ENCODE measurements at places on chromosomes 16 and 17.

GRCh38 chr16:67260426-67261063, 11.8 kb downstream of the SLC9A5 start:
- DNase-seq: no peak

DNA sequence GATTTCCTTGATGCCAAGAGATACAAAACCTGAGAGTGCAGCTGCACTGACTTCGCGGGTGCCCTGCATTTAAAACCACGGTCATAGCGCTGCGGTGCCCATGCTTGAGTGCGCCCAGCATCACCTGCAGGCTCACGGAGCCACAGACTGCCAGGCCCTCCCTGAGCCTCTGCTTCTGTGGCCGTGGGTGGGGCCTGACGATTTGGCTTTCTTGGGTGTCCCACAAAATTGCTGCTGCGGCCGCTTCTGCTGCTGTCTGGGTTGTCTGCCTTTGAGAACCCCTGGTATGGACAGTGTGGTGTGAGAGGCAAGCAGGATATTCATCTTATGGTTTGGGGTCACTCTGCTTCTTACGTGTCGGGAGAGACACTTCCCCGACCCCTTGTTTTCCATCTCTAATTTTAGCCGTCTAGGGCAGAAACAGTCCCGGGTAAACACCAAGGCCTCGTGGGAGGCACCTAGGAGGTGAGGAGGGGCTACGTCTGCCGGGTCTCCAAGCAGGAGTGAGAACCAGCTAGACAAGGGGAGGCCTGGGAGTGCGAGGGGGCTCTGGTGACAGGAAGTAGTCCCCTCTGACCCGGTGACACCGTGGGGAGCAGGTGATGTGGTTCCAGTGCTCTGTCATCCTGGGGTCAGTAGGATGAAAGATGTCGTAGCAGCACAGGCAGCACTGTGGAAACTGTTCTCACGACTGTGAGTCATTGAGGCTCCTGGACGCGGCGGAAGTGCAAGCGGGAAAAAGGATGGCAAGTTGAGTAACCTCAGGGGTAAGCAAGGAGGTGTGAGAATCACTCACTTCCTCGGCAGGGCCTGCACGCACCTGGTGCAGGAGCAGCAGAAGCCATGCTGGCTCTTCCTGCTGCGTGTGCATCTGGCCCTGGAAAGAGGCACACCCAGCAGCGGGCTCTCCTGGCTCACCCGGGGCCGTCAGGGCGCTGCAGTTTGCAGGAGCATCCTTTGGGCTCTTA, 176.3 kb downstream of the RPTOR start:
- DNase-seq: no peak

DNA sequence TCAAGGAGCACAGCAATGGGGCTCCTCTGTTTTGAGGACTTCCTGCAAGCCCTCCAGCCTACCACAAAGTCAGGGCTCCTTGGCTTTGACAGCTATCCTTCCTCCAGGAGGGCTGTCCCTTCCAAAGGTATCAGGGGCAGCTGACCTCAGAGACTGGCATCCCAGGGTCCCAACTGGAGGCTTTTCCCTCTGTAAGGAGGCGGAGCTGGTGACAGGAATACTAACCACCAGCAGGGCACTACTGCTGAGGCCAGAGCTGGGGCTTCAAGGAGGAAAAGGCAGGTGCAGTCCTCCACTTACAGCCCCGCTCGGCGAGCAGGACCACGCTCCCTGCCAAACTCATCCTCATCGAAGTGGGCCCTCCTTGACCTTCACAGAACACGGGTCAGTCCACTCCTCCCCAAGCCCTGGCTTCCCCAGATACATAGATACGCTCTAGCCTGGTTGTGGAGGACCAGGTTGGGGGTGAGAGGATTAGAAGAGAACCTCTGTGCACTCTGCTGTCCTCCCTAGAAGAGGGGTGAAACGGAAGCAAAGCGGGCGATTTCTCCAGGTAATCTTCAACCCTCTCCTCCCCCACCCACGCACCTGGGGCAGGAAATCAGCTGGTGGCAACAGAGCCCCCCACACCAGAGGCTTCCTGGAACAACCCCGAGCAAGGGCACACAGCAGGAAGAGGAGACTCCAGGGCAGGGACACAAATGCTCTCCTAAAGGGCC, 20.5 kb downstream of the ST3GAL2 start:
- DNase-seq: no peak

- DNase-seq: peak; percentile 44
Measured at GRCh38 chr17:38728290-38728831, 1.8 kb upstream of the CISD3 start.

DNA sequence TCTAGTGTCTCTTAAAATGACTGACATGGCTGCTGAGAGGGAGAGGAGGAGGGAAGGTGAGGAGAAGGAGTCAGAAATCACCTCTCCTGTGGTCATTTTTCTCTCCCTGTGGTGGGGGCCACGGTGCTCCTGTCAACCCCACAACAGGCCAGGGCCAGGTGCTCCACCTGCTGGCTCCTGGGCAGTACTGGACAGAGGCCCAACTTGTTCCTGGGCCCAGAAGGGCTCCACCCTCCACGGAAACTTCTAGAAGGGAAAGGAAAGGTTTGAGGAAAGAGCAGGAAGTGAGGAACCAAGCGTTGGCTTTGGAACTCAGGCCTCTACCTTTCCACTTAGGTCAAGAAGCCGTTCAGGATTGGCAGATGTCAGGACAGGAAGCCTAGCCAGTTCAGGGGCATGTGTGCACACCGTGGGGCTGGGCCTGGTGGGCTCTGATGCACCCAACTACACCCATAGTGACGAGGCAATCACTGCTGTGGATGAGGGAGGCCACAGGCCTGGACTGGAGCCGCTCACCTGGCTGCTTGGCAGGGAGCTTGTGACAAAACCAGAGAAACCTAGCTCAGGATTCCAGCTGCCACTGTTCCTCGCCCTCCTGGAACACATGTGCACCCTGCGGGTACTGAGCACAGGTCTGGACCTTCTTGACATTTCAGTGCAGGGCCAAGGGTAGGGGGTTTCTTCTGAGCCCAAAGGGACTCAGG, 36.1 kb downstream of the WNT3 start:
- DNase-seq: no peak

- DNase-seq: no peak
Measured at GRCh38 chr16:25996052-25996451, 304.3 kb downstream of the HS3ST4 start.

GRCh38 chr17:21602176-21602575, 90.1 kb upstream of the KCNJ18 start:
- no peak for DNase-seq

DNA sequence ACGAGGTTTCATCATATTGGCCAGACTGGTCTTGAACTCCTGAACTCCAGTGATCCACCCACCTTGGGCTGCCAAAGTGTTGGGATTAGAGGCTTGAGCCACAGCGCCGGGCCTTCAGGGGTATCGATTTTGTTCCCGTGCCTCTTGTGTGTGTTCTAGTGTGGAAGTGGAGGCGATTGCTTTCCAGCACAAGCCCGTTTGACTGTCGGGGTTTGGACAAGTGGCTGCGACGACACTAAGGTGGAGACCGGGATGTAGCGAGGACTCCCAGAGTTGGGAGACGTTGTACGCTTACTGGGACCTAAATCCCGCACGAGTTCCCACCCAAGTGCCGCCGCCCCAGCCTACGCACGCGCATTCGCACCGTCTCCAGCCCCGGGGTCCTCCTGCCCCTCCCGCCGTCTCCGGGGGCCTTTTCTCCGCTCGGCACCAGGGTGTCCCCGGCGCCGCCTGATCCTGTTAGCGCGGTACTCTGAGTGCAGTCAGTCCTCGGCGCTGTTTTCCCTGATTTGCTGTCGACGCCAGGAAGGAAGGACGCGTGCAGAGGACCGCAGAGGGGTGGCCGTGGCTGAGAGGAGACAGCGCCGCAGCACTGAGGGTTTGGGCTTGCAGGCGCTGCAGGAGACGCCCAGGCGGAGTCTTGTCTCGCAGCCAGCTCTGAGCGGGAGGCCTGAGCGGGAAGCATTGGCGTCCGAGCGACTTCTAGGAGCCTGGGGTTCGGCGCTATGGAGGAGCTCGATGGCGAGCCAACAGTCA, at the start of gene NUP85:
NUP85 (plus strand) TSS at position 643 of the 756 bp plus-strand sequence; CDS start at position 726, 83 bp downstream.
- DNase-seq: peak; percentile 85

GRCh38 chr16:86986809-86987487, 330.2 kb downstream of the C16orf95 start:
- no peak for DNase-seq

All from effector CD8-positive, alpha-beta T cell (primary cell).